Activated B cell treated with CpG ODN at 0.5 μM for 24 hours (primary cell): ENCODE measurements at places on chromosomes 3 and 15.

DNA sequence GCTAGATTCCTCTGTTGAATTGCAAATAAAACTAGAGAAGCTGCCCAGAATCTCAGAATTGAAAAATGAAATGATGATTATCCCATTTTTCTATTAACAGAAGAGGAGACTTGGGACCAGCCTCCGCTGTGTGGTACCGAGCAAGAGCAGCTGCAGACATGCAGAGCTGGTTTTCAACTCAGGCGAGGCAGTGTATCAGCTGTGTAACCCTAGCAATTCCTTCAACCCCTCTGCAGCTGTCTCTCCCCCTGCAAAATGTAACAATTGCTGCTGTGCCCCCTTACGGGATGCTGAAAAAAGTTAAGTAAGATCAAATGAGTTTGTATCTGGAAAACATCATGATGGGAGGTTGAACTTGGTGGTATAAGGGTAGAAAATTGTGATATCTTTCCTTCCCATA is 98.5 kb upstream of the C3orf80 start:
- no peak for DNase-seq

DNA sequence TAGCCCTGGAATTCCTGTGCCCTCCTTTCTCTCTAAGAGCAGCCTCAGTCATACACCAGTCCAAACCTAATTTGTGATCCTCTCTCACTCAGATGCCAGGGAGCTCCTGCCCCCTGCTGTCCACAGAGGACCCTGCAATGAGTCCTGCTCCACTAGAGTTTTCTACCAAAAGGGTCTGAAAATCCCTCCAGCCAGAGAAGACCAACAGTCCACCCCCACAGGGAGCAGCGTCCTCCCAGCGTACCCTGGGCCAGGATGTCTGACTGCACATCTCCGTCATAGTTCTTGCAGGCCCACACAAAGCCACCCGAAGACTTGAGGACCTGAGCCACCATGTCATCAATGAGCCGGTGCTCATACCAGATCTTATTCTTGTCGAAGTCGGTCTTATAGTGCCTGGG is 15.4 kb downstream of the IDH2 start:
- DNase-seq: peak; percentile 45

GRCh38 chr15:101372960-101373525 is 78.0 kb upstream of the SNRPA1 start:
- no peak for DNase-seq

DNA sequence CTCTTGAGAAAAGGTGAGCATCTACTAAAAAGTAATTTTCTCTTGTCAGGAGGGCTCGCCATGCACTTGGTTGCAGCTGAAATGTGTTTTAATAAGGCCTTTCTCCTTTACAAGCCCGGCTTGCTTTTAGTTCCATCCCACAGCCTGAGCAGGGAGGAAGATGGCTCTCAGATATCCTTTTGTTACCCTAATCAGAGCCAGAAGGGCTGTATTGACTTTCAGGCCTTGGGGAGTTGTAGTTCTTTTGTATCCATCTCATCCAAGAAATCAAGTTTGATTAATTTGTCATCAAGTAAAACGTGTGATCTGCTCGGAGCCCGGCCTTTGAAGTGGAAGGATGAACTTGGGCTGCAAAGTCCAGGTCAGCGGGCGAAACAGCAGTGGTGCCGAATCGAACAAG is 52.9 kb downstream of the EIF4E3 start:
- no peak for DNase-seq

DNA sequence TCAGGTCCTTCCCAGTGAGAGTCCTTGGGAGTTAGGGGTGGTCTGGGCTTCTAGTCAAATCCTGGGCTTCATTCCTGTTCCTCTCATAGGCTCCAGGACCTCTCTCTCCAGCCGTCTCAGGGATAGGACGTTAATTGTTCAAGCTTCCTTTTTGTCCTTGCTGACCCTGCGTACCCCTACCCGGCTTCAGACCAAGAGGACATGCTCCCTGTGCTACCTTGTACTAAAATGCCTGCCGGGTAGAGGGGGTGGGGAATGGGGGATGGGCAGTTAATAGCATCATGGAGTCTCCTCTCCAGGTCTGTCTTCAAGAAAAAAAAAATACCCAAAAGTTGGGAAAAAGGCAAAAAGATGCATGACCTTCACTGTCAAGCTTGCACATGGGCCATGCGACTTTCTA is 36.5 kb upstream of the GALNT15 start:
- no peak for DNase-seq

- no peak for DNase-seq
Measured at GRCh38 chr3:70820397-70820796, 508.0 kb upstream of the MDFIC2 start.

GRCh38 chr3:124158168-124158881 is 166.4 kb upstream of the ROPN1 start:
- no peak for DNase-seq
